ENCODE measurements at places on chromosomes 11 and 22. TPM values are rescaled to one million over a fixed set of nuclear protein-coding genes. Genes with fewer than 3 reads are reported as not detected.
A peak's percentile ranks its signal among the peaks of the same experiment; 100 is the strongest.

GRCh38 chr11:7592711-7593110 is 78.9 kb downstream of the PPFIBP2 start:
- no peaks in the 10 kb centered on the region for H3K27me3 ChIP-seq
- no peak for DNase-seq
- no peak overlapping the region for H3K4me3 ChIP-seq

Gene JAM3
- 41.5 TPM for total RNA-seq

DNA sequence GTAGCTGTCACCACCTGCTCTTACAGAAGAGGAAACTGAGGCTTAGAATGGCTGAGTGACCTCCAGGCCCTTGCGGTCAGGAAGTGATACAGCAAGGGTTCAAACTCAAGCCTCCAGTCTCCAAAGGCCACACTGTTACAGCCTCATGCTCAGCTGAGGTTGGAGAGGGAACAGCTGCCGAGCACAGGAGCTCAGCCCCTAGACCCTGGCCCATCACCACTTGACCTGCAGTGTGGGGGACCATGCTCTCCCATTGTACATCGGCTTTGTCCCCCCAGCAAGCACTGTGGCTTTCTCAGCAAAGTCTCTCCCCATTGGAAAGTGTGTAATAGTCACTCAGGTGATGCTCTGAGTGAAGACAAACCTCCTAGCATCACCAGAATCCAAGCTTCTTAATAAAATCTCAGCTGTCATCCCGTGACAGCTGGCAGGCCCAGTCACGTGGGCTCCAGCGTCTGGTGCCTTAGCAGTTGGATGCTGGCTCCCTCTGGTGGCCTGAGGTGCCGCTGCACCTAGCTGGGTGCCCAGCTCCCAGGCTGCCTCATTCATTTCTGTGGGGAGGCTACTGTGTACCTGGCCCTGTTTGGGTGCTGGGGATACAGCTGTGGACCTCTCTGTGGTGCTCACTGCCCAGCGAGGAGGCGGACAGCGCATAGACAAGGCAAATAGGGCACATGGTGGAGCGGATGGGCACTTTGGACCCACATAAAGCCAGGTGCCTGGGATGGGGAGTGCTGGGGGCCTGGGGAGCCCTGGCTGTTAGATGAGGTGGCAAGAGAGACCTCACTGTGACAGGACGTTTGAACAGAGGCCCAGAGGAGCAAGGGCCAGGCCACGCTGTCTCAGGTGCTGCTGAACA is 19.1 kb upstream of the MYRF start:
- no peak overlapping the region for H3K27ac ChIP-seq
- H3K4me1 ChIP-seq, result no peaks in the 10 kb centered on the region
- no peak overlapping the region for H3K4me3 ChIP-seq
- H3K36me3 ChIP-seq, result no peaks in the 10 kb centered on the region
- H3K27me3 ChIP-seq, result no peaks in the 10 kb centered on the region

GRCh38 chr11:26158251-26158650 is 173.7 kb upstream of the ANO3 start:
- H3K27ac ChIP-seq, result no peak overlapping the region
- peaks cover 18% of the 10 kb centered on the region for H3K4me1 ChIP-seq
- no peaks in the 10 kb centered on the region for H3K27me3 ChIP-seq
- H3K36me3 ChIP-seq, result no peaks in the 10 kb centered on the region
- no peak overlapping the region for H3K4me3 ChIP-seq

GRCh38 chr11:28245131-28245530 is 136.9 kb downstream of the METTL15 start:
- no peaks in the 10 kb centered on the region for H3K27me3 ChIP-seq
- H3K27ac ChIP-seq, result no peak overlapping the region
- no peak for DNase-seq

GRCh38 chr11:83025267-83025704 is 46.4 kb downstream of the RAB30 start:
- H3K27ac ChIP-seq, result no peak overlapping the region
- no peaks in the 10 kb centered on the region for H3K36me3 ChIP-seq
- 0 out of 2 replicates have a peak overlapping the region, but pooled peaks have one; percentile 1 for H3K4me3 ChIP-seq
- no peaks in the 10 kb centered on the region for H3K27me3 ChIP-seq

Gene DNAJB7
- total RNA-seq, result not detected

- DNase-seq, result no peak
- no peak overlapping the region for H3K27ac ChIP-seq
- no peaks in the 10 kb centered on the region for H3K36me3 ChIP-seq
- no peaks in the 10 kb centered on the region for H3K4me1 ChIP-seq
- no peaks in the 10 kb centered on the region for H3K27me3 ChIP-seq
These were observed 122.2 kb downstream of the CD44 start for GRCh38 chr11:35261197-35261596.

DNA sequence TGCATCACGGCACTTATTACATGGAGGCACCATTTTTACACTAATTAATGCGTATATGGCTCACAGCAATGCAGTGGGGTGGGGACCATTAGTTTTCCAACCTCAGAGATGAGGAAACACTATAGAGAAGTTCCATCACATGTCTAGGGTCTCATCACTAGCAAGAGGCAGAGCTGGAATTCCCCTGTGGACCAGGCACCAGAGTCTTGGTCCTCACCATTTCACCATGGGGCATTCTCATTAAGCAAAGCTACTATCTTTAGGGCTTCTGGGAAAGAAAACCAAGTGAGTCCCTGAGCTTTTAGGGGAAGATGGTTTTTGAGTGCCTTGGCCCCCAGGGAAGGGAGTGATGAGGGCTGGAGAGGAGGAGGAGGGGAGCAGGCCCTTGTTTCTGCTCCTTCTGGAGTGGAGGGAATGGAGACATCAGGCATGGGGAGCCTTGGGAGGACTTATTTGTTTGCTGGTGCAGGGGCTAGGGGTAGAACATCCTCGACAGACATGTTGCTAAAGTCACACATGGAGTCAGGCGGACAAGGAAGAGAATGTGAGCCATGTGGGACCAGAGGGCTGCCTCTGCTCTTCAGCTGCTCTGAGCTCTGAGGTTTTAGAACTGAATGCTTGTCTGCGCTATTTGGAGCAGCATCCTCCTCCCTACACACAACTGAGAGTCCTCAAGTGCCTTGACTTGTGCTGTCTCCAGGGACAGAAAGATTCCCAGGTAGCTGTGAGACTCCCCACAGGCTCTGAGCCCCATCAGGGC is 40.3 kb upstream of the ZBED5 start:
- no peaks in the 10 kb centered on the region for H3K4me1 ChIP-seq
- no peaks in the 10 kb centered on the region for H3K36me3 ChIP-seq
- no peak overlapping the region for H3K27ac ChIP-seq
- no peak for DNase-seq

DNA sequence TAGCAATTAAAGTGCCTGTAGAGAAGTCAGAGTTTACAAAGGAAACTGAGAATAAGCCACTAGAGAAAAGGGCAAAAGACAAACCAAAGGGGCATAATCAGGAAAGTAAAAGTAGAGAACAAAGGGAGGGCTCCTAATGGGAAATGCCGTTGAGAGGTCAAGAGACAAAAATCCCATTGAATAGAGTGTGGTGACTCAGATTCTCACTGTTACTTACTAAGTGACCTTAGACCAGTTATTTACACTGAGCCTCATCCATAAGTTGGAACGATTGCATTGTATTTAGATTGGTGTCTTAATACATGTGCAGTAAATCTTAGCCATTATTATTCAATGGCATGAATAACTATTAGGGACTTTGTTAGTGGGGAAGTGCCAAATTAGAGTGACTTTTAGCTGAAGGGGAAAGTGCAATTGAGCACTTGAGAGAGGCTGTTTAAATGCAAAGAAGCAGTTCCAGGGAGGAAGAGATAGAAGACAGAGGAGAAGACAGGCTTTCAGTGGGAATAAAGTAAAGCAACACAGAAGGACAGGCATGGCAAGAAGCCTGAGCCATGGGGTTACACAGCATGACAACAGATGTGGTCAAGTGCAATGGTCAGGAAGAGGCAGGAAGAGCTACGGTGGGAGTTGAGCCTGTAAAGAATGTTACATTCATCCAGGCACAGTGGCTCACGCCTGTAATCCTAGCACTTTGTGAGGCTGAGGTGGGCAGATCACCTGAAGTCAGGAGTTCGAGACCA is 82.6 kb downstream of the UBASH3B start:
- H3K27me3 ChIP-seq, result no peaks in the 10 kb centered on the region
- H3K4me1 ChIP-seq, result peaks cover 13% of the 10 kb centered on the region
- no peak overlapping the region for H3K4me3 ChIP-seq
- no peaks in the 10 kb centered on the region for H3K36me3 ChIP-seq
- DNase-seq, result no peak
- peak overlapping the region; percentile 75 for H3K27ac ChIP-seq

- H3K27ac ChIP-seq, result 0 out of 2 replicates have a peak overlapping the region, but pooled peaks have one; percentile 32
- no peaks in the 10 kb centered on the region for H3K27me3 ChIP-seq
- H3K4me1 ChIP-seq, result no peaks in the 10 kb centered on the region
- no peak for DNase-seq
- no peak overlapping the region for H3K4me3 ChIP-seq
These were observed 14.0 kb downstream of the KIAA0930 start for GRCh38 chr22:45226503-45227186.

GRCh38 chr11:134573857-134574256 is 161.8 kb upstream of the B3GAT1 start:
- H3K4me1 ChIP-seq, result no peaks in the 10 kb centered on the region
- no peak for DNase-seq
- H3K27ac ChIP-seq, result no peak overlapping the region
- no peaks in the 10 kb centered on the region for H3K36me3 ChIP-seq
- H3K4me3 ChIP-seq, result no peak overlapping the region
- H3K27me3 ChIP-seq, result no peaks in the 10 kb centered on the region

GRCh38 chr11:117706322-117706814 is 90.6 kb downstream of the DSCAML1 start:
- H3K27me3 ChIP-seq, result no peaks in the 10 kb centered on the region
- no peak overlapping the region for H3K4me3 ChIP-seq
- DNase-seq, result no peak

DNA sequence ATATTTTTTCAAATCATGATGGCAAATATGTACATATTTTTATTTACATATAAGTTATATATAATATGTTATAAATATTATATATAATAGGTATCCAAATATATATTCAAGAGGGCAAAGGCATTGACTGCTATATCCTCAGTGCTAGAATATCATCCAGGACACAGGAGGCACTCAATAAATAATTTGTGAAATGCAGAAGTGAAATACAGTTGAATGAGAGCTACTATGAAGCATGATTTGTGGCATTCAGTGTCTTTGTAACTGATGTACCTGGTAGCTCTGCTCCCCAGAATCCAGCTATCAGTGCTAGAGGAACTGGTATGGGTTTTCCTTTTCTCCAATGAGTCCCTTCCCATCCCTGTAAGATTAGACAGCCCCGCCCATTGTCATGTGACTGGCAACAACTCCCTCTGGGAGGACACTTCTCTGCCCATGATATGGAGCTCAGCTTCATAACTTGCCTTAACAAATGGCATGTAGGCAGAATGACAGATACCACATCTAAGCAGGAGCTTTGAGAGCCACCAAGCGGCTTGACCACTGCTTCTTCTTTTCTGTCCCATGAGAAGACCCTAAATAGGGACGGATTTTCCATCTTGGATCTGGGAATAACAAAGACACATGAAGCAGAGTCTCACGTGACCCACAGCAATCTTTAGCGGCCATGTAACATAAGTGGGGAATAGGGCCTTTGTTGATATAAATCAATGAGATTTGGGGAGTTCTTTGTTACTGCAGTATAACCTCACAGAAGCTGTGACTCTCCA is 10.2 kb upstream of the CD82 start:
- DNase-seq, result no peak
- H3K4me3 ChIP-seq, result no peak overlapping the region
- H3K27me3 ChIP-seq, result no peaks in the 10 kb centered on the region
- H3K4me1 ChIP-seq, result peaks cover 27% of the 10 kb centered on the region
- no peaks in the 10 kb centered on the region for H3K36me3 ChIP-seq

- no peak overlapping the region for H3K4me3 ChIP-seq
- H3K27ac ChIP-seq, result no peak overlapping the region
- H3K36me3 ChIP-seq, result no peaks in the 10 kb centered on the region
These were observed 5.7 kb downstream of the DNAL4 start for GRCh38 chr22:38788021-38788816.

GRCh38 chr11:114237321-114238280 is 58.6 kb upstream of the NNMT start:
- DNase-seq, result no peak
- H3K27ac ChIP-seq, result no peak overlapping the region
- no peaks in the 10 kb centered on the region for H3K27me3 ChIP-seq
- no peak overlapping the region for H3K4me3 ChIP-seq
- H3K36me3 ChIP-seq, result no peaks in the 10 kb centered on the region

Gene SPI1
- total RNA-seq, result not detected

GRCh38 chr22:19803736-19804267 is 43.2 kb downstream of the TBX1 start:
- H3K4me3 ChIP-seq, result no peak overlapping the region
- no peak overlapping the region for H3K27ac ChIP-seq
- no peaks in the 10 kb centered on the region for H3K4me1 ChIP-seq
- no peak for DNase-seq
- H3K36me3 ChIP-seq, result no peaks in the 10 kb centered on the region

DNA sequence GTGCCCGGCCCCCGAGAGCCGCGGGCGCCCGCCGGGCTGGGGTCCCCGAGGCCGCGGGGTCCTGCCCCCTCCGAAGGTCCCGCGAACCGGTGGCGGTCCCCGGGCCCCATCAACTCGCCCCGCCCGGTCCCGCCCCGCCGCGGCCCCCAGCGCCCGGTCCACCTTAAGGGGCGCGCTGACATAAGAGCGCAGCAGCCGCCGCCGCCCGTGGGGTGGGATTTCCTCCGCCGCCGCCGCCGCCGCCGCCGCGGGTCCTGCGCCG is at the start of gene ZDHHC8:
Gene ZDHHC8, plus strand, starts transcription at position 208 of the 262 bp plus-strand sequence. CDS start 144 bp downstream, outside the sequence.
- no peaks in the 10 kb centered on the region for H3K27me3 ChIP-seq
- peaks cover 8% of the 10 kb centered on the region for H3K36me3 ChIP-seq
- H3K4me1 ChIP-seq, result no peaks in the 10 kb centered on the region
- peak within 1 kb of the TSS; percentile 71 for H3K4me3 ChIP-seq

- H3K36me3 ChIP-seq, result no peaks in the 10 kb centered on the region
- H3K27ac ChIP-seq, result no peak overlapping the region
- peaks cover 7% of the 10 kb centered on the region for H3K4me1 ChIP-seq
- no peak overlapping the region for H3K4me3 ChIP-seq
- H3K27me3 ChIP-seq, result no peaks in the 10 kb centered on the region
These were observed 22.0 kb upstream of the P2RY6 start for GRCh38 chr11:73249853-73250783.

DNA sequence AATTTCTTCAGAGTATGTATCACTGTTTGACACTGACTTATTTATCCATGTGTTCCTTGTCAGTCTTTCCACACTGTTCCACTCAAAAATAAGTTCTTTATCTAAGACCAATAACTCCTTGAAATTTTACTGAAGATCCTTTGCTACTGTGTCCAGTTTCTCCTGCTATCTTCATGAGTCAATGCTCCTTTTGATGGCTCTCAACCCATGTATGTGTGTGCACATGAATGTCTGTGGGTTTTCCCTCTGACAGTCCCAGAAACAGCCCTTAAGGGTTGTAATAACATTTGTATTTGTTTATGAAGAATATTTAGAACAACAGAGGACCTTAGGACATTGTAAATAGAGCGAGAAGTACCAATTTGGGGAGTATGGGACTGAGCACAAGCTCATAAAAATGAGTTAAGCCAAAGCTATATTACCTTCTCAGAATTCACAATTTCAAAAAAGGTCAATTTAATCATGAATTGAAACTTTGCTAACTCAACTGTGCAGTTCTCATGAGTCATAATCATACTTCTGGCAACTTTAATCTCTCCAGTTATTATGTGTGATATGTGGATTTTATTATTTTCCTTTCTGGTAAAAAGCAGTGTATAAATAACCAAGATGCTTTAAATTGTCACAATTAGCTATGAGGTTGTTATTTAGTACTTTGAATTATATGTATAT is 533.6 kb downstream of the CNTN5 start:
- H3K36me3 ChIP-seq, result no peaks in the 10 kb centered on the region
- H3K27me3 ChIP-seq, result no peaks in the 10 kb centered on the region
- DNase-seq, result no peak
- H3K27ac ChIP-seq, result no peak overlapping the region
- H3K4me1 ChIP-seq, result no peaks in the 10 kb centered on the region

- H3K27ac ChIP-seq, result no peak overlapping the region
- H3K36me3 ChIP-seq, result no peaks in the 10 kb centered on the region
- H3K4me1 ChIP-seq, result no peaks in the 10 kb centered on the region
- H3K4me3 ChIP-seq, result no peak overlapping the region
- H3K27me3 ChIP-seq, result no peaks in the 10 kb centered on the region
These were observed 409.3 kb downstream of the BRD1 start for GRCh38 chr22:49418341-49418894.

Gene SLC3A2
- total RNA-seq, result 425 TPM

All from GM23338 (cell line).